Activated CD4-positive, alpha-beta T cell treated with anti-CD3 and anti-CD28 coated beads for 1 hour (primary cell): ENCODE measurements at places on chromosomes 3 and 15.

- DNase-seq = no peak
These were observed 18.3 kb upstream of the ATP8B4 start for GRCh38 chr15:50137330-50137761.

DNA sequence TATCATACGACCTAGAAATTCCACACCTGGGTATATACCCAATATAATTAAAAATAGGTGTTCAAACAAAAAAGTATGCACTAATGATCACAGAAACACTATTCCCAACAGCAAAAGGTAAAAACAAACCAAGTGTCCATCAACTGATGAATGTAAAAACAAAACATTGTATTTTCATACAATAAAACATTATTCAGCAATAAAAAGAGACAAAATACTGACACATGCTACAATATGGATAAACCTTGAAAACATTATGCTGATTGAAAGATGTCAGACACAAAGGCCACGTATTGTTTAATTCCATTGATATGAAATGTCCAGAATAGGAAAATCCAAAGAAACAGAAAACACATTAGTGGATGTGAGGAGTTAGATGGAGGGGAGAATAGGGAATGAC, 71.0 kb downstream of the RPL22L1 start:
- no peak for DNase-seq

DNA sequence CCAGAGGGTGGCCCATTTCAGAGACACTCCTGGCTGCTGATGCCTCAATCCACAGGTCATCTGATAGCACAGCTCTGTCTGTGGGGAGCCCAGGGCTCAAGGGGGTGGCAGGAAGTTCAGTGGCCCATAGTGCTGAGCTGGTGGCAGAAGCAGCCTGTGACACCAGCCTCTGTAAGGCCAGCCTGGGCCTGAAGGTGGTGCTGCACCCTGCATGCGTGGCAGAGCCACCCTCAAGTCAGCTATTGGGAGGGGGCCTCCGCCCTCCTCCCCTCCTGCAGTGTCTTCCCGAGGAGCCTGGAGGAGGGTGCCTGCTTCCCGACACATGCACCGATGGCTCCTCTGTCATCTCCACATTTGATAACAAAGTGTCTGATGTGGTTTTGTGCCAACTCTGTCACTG, 3.0 kb downstream of the PLA1A start:
- DNase-seq = no peak

DNA sequence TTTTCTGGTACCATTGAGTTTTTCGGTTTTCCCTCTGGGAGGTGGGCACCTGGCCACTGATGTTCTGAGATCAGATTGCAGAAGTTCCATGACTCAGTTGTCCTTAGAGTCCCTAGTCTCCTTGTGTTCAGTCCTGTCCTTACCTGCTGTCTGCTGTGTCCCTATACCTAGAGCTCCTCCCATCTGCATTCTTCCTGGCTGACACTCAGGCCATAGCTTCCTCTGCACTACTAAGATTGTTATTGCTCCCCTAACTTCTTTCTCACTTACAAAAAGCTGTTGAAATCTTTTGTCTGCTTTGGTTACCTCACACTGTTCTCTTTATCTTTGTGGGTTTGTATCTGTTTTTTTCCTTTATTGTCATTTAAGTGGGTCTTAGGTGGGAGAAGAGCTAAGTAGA, 13.2 kb downstream of the USP3 start:
- no peak for DNase-seq

- no peak for DNase-seq
These were observed 19.1 kb downstream of the UBE2E1 start for GRCh38 chr3:23824699-23825444.

DNA sequence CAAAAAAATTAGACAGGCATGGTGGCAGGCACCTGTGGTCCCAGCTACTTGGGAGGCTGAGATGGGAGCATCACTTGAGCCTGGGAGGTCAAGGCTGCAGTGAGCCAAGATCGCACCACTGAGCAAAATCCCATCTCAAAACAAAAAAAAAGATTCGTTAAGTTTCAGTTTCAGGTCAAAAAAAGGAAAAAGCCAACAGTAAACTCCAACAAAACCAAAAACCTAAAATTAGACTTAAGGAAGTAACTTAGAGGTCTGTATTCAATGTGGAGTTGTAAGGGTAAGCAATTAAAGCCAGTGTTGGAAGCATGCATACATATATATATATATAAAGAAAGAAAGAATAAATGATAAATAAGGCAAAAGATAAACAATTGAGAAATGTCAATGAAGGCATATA, 11.8 kb downstream of the KPNA1 start:
- DNase-seq = no peak

DNA sequence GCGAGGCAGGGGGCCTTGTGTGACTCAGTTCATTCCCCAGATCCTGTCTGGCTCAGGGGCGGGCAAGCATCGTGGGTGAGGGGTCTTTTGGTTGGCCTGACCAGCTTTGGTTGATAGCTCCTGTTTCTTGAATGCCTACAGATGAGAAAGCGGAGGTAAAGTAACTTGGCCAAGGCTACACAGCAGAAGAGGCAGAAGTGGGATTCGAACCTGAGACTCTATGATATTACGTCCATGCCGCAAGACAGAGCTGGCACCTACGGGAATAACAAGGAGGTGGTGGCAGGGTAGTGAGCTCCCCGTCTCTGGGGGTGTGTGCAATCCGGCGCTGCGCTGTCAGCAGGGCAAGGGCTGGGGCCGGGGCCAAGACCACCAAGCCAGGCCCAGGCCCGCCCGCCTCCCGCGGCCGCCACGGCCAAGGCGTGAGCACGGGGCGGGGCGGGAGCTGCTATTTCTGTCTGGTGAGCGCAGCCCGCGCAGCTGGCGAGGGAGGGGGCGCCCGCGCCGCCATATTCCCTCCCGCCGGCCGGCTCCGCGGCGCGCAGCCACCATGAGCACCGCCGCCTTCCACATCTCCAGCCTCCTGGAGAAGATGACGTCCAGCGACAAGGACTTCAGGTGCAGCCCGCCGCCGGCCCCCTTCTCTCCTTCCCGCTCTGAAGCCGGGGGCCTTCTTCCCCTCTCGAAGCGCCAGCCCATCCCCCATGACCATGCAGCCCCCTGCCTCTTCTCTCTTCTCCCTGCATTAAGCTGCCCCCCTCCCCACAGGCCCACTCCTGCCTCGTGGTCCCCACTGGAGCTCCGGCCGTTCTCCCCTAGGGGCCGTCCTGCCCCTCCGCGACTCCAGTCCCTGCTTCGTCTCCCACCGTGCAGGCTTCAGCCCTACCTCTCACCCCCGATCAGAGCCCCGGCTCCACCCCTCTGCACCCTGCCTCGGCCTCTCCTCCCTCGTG, at the start of gene CAND2:
CAND2 (plus strand) TSS at position 510 of the 953 bp plus-strand sequence; CDS start at position 551, 41 bp downstream.
- DNase-seq = no peak

DNA sequence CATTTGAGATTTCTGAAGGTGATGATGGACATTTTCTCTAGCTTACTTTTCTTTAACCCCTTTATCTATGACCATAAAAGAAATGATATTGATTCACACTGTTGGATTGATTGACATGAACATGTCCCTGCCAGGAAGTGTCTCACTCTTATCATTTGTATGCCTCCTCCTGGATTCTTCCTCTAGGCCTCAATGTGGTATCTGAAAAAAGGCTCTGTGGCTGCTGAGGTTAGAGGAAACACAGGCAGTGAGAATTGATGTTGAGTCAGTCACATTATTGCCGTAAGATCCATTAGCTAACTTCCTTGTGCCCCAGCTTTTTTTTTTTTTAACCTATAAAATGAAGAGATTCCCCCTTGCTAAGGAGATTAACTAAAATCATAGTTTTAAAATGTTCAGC, 8.0 kb upstream of the THRB start:
- no peak for DNase-seq

- no peak for DNase-seq
These were observed 7.7 kb upstream of the SYN2 start for GRCh38 chr3:11996480-11996879.

DNA sequence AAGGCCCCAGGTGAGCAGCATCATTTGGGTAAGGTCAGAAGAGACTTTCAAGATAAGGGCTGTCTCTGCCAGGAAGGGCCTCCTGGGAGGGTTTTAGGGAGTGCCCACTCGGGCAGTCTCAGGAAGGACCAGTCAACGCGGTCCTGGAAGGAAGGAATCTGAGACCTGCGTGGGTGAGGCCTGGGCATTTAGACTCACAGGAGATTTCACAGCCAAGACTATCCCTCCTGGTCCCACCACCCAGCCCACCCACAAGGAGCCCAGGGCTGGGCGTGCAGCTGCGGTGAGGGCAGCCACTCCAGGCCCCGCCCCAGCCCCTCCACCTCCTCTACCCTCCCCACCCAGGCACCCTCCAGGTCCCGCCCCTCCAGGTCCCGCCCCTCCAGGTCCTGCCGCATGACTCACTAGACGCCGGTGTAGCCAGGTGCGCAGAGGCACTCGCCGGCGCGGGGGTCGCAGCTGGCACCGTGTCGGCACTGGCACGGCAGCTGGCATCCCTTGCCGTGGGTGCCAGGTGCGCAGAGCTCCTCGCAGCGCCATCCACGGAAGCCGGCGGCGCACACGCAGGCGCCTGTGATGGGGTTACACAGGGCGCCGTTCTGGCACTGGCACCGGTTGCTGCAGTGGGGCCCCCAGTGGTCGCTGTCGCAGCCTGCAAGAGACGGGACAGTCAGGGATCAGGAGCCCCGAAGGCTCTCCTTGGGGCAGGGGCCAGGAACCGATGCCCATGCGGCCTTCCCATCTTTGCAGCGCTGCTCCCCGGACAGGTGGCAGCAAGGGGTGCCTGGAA, 112.7 kb downstream of the RAB11A start:
- DNase-seq = peak; percentile 64

- no peak for DNase-seq
These were observed 95.2 kb upstream of the UBE2E1 start for GRCh38 chr3:23710555-23710954.

DNA sequence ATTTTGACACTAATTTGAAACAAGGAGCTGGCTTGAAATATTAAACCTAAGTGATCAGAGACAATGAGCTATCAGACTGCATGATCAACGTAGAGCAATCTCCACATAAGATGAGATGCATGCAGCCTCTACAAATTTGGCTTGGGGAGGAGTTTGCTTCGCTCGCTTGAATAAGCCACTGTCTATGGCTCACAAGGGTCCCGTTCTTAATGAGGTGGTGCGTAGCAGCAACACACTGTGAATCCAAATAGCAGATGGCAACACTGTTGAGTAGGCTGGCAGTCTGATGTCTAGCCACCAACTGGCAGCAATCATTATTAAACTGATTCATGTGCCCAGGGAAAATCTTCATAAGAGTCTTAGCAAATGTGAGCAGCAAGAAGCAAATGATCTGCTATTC, 125.4 kb upstream of the CCDC54 start:
- no peak for DNase-seq

DNA sequence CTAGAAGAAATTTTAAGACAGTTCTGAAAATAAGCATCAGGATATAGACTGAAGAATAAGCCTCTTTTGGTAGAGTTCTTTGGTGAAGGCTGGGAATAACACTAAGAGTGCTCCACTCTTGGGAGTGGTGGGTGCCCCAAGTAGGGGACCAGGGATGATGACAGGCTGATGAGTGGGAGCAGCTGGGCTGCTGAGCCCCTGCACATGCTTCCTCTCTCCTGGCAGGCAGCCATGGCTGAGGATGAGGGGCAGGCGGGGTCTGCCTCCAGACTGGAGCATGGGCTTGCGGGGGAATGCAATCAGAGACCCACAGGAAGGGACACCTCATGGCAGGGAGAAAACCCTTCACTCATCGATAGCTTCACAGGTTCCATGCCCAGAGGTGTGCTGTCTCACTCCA, 72.6 kb upstream of the RORA start:
- DNase-seq = no peak

DNA sequence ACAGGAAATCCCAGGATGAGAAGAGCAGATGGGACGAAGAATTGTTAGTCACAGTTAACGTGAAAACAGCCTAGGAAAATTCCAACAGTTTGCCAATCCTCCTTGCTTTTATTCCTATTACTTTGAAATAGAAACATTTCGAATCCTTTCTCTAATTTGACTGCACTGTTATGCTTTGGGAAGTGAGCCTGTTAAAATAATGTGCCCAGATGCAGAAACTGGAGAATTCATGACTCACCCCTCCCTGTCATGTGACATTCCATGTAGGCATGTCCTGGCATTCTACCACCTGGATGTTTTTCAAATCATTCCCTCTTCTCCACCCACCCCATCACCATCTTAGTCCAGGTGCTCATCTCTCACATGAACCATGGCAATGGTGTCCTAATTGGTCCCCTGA, 107.3 kb downstream of the MINAR1 start:
- DNase-seq = no peak

- DNase-seq = no peak
These were observed 326.3 kb upstream of the ICE2 start for GRCh38 chr15:60804986-60805949.

DNA sequence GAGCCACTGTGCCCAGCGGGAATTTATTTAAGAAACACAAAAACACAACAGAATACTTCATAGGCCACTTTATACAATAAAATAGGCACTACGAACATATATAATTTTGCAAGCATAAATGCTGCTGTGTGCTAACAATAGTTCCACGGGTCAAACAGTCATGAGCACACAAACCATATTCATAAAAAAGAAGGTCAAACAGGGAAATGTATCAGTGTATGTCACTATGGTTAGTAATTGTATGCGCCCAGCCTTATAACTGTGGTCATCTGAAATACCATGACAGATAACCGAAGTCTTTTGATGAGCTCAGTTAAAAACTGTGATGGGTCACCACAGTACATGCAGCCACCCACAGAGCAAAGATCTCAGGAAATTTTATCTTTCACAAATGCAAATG, 38.1 kb upstream of the NR2C2 start:
- no peak for DNase-seq

- no peak for DNase-seq
These were observed 1212.3 kb upstream of the GBE1 start for GRCh38 chr3:82973791-82974190.

GRCh38 chr15:35115155-35115725, 30.1 kb upstream of the NANOGP8 start:
- no peak for DNase-seq

DNA sequence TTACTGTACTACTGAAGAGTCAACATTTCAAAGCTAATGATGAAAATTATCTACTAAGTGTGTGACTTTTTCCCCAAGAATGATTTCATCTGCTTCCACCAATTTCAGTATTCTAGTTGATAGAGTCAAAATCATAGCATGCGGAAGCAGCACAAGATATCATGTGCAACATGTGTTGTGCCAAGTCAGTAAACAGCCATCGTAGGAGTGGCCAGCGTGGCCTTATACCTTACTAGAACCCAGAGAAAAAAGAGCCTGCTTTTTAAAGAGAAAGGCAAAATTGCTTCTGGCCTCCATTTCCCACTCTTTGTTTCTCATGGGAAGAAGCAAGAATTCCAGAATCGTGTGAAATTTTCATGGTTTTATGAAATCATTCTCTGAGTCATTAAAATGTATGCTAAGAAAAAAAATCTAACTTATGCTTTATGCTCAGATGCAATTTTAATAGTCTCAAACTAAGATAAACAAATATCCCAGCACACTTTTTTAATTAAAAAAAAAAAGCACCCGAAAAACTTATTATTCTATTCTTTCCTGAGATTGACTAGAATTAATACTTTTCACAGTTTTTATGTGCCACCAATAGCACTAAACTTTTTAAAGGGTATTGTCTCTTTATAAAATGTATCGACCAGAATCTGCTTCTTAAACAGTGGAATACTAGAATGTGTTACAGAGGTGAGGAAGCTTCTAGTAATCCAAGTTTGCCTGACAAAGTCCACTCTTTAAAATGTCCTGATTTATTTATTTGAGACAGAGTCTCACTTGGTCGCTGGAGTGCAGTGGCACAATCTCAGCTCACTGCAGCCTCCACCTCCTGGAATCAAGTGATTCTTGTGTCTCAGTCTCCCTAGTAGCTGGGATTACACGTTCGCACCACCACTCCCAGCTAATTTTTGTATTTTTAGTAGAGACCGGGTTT, 87.3 kb downstream of the MBNL1 start:
- DNase-seq = no peak

- DNase-seq = no peak
These were observed 62.3 kb downstream of the DHX30 start for GRCh38 chr3:47865192-47865591.

GRCh38 chr3:108662142-108662738, 72.7 kb downstream of the DZIP3 start:
- DNase-seq = no peak
